ENCODE measurements at places on chromosomes 4 and X.

DNA sequence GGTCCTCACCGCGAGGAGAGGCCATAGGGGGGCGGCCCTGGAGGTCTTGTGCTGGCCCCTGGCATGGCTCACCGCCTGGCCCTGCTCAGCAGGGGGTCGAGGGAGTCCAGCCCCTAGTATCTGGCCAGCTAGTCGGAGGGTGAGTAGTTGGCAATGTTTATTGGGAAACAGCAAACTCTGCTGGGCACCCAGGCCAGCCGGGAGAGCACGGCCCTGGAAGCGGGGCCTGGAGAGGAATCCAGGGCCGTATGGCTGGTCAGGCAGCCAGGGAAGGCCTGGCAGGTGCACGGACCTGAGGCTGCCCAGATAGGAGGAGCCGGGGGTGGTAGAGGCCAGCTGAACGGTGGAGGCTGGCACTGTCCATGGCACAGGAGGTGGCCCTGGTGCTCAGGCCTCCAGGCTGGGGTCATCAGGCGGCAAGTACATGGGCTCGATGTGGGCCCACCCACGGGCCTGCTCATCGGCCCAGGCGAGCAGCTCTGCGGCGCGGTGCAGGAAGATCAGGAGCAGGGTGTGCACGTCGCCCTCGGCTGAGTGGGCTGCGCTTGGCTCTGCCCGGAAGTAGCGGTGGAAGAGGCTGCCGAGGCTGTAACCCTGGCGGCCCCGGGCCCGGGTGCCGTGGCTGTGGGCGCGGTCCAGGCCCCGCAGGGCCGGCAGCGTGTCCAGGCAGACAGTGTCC is 1.4 kb downstream of the TREX2 start:
- DNase-seq = no peak

DNA sequence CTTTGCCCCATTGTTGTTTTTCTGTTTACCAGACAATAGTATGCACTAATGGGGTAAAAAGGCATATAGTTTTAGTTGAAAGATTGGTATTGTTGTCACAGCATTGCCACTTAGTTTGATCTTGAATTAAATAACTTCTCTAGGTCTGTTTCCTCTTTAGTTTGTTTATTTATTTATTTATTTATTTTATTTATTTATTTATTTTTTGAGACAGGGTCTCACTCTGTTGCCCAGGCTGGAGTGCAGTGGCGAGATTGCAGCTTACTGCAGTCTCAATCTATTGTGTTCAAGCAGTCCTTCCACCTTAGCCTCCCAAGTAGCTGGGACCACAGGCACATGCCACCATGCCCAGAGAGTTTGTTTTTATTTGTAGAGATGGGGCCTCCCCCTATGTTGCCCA is 138.6 kb downstream of the KDM6A start:
- DNase-seq = no peak

GRCh38 chr4:55538531-55538930 is 8.2 kb downstream of the CLOCK start:
- DNase-seq = no peak

GRCh38 chrX:41846714-41847113 is 76.6 kb downstream of the CASK start:
- DNase-seq = no peak

GRCh38 chr4:132767901-132768300 is 381.2 kb upstream of the PCDH10 start:
- DNase-seq = no peak

DNA sequence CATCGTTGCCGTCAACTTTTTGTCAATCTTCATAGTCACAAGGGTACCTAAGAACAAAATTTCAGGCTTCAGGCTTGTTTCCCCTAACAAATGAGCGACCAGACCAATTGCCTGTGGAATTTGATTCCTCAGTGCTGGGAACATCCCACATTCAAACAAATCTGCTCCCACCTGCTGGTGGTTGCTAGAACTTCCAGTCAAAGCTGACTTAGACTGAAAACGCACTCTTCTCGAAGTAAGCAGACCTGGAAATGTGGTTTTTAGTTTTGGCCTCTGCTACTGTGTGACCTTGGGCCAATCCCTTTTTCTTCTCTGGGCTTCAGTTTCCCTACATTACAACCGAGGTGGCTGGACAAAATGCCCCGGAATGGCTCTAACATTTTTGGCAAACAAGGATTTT is 1.8 kb upstream of the GABRQ start:
- peak; percentile 45 for DNase-seq

DNA sequence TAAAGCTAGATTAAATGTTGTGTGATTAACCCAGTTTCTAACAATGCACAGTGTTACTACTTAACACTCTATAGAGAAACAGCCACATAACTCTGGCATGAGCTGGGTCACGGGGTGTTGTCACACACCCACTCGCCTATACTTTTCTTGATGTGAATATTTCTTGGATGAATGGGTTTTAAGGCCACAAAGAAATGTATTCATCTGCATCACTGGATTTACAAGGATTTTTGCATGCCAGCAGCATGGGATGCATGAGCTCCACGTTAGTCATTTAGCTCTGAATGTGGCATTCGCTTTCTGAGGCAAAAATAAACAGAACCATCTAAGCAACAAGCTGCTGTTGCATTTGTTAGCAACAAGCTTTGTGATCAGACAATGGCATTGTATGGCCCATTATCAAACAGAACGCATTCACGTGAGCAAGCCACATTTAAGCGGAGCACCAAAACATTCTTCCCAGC is 89.7 kb downstream of the LRP2BP start:
- peak; percentile 63 for DNase-seq

- DNase-seq = peak; percentile 34
These were observed 482.9 kb upstream of the BOD1L1 start for GRCh38 chr4:14110407-14110806.

DNA sequence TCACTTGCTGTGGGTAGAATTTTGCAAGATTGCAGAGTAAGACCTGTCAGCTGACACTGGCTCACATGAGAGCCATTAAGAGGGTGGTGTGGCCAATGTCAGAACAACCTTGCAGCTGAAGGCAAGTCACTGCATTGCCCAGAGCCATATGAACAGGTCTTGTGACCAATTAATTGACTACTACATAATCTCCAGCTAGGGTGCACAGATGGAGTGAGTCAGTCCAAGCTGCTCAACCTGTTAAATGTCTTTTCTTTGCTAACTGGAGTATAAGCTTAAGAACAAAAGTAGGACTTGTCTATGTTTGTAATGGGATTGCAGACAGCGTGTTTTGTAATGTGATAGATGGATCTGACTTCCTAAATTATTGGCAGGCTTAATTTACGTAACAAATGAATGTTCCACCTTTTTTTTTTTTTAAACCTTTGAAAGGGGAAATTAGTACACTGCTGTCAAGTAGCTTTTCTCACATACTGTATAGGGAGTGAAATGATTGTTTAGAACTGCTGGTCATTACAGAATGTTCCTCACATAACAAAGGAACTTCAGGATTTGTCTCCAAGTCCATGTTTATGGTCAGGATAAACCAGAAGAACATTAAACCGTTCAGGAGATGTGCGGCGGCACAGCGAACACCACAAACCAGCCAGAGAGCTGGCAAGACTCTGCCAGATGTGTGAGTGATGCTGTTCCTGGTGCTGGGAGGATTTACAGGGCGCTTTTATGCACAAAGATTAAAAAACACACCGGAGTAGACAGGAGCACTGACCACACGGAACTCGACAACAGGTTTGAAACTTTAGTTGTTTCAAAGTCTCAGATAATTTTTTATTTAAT is 37.0 kb downstream of the FNIP2 start:
- DNase-seq = no peak

DNA sequence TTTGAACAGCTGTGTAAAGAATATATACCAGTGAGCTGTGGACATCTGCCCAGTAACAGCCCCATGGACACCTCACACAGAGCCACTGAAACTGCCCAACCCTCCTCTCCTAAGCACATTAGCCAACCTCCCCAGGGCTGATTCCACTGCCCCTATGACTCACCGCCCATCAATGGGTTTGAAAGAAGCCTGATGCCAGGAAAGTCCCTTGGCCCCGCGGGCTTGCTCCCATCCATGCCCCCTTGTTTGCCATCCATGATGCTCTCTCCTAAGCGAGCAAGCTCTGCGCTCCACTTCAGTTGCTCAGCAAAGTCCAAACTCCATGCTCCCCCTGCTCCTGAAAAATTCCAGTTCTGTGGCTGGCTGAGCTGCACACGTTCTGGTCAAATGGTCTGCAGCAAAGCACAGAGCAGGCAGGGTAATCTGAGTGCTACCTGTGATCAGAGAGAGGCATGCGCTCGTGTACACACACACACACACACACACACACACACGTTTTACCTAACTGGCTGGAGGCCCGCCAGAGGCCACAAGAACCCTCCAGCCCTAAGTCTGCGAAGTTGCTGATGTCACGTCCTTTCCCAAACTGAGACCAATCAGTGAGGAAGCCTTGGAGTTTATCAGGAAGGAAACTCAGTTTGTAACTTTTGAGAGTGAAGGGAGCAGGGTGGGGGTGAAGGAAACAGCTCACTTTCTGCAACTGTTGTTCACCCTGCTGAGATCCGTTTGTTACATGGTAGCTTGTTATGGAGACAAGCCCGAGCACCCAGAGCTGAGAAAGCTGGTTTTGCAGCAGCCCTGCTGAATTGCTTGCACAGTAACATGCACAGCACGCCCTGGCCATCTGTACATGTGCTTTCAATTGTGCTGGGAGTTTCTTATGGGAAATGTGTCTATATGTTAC is at the start of gene ASB9:
Gene ASB9 (minus strand): TSS at position 466 of the 904 bp plus-strand sequence. CDS start 209 bp downstream, at position 257.
- peak; percentile 42 for DNase-seq

DNA sequence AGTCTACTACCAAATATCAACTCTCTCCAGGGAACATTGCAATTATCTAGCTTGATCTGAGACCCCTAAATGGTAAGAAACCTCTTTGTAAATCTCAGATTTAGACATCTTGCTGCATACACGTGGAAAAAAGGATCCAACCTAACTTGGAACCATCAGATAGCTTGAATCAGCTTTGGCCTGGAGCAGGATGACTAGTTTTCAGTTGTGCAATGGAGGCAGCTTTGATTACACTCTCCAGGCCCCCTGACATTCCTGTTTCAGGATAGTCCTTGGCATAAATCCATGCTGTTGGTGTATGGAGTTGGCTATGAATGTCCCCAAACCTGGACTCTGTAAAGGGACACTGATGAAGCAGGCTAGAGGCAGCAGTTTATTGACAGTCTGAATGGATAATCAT is 1061.9 kb upstream of the TENM3 start:
- no peak for DNase-seq

GRCh38 chr4:119664168-119664907 is 35.7 kb upstream of the PDE5A start:
- DNase-seq = no peak

- no peak for DNase-seq
These were observed 148.1 kb downstream of the VCX3A start for GRCh38 chrX:6386837-6387236.

DNA sequence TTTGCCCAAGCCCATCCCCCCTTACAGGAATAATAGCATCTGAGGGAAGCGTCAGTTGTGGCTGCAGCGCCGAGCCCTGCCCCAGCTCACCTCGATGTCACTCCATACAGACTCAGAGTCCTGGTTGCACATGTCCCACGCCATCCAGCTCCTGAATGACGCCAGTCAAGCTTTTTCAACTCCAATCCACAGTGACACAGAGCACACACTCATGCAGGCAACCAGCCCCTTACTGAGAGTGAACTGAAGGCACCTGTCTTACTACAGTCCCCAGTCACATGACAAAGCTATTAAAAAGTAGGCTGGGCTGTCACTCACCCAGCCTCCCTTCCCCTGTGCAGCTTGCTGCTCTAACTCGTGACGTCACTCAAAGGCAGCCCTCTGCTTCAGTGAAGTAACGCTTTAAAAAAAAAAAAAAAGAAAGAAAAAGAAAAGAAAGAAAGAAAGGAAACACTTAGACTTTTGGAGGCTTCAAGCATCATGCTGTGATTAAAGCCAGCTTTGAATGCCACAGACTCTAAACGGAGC is at the start of gene PPARGC1A:
Gene PPARGC1A (minus strand): TSS at position 234 of the 528 bp plus-strand sequence. CDS start 90 bp downstream, at position 144.
- peak; percentile 78 for DNase-seq

DNA sequence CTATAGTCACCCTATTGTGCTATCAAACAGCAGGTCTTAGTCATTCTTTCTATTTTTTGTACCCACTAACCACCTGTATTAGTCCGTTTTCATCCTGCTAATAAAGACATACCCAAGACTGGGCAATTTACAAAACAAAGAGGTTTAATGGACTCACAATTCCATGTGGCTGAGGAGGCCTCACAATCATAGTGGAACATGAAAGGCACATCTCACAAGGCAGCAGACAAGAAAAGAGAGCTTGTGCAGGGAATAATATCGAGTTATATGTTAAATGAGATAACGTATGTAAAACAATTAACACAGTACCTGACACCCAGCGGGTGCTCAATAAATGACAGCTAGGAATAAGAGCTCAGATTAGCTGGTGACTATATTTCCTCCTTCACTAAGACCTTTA is 88.1 kb upstream of the WDR44 start:
- DNase-seq = no peak

DNA sequence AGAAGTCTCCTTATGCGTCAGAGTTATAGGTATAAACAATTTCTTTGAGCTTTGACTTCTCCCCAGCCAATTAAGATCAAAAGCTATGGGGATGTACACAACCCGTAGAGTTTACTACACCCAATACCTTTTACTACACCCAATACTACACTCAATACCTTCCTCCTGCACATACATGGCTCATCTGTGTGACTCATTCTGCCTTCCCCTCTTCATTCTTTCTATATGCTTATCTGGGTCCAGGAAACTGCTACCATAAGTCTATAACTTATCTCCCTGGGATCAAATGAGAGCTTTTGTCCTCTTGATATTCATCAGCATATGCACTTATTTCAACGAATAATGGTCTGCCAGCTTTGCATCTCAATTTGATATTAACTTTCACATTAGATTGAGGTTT is 28.2 kb downstream of the ANKRD50 start:
- no peak for DNase-seq

GRCh38 chr4:827209-828081 is 1.5 kb upstream of the CPLX1 start:
- no peak for DNase-seq

GRCh38 chr4:8349664-8350236 is 80.2 kb downstream of the HTRA3 start:
- DNase-seq = no peak

DNA sequence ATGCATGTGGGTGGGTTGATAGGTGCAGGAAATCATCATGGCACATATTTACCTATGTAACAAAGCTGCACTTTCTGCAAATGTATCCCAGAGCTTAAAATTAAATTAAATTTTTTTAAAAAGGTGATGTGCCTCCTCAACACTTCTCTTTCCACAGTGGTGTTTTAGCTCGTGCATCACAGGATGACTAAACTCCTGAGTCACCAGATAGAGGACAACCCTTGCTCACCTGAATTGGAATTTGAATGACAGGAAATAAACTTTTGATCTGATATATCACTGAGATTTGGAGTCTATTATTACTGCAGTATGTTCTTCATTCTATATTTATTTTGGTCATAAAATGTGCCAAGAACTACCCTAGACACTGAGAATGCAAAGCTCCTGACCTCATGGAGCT is 185.3 kb downstream of the MAPK10 start:
- DNase-seq = no peak

GRCh38 chr4:155604718-155605626 is 61.7 kb upstream of the GUCY1A1 start:
- peak; percentile 10 for DNase-seq

GRCh38 chrX:8140986-8141744 is 29.9 kb downstream of the VCX2 start:
- DNase-seq = no peak

DNA sequence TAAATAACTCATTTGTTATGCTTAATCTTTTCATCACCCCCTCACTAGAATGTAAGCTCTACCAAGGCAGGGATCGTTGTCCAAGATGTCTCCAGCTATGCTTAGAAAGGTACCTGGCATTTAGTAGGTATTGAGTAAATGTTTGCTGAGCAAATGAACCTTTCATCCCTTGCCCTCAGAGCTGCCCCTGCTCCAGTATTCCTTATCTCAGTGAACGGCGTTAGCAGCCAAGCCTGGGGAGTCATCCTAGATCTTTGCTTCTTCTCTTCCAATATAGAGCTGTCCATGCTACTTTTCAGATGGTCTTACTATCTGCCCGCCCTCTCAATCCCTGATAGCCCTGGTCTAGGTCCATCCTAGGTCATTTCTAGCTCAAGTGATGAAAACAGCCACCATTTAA is 188.4 kb downstream of the NR3C2 start:
- DNase-seq = no peak
